ENCODE measurements at places on chromosomes 11 and 22.

GRCh38 chr11:65577756-65578109 is 1.9 kb downstream of the EHBP1L1 start:
- no peak for DNase-seq

- DNase-seq: no peak
Measured at GRCh38 chr22:28438183-28438768, 241.4 kb downstream of the TTC28 start.

- DNase-seq: peak; percentile 28
Measured at GRCh38 chr11:66494935-66495334, 14.7 kb downstream of the DPP3 start.

DNA sequence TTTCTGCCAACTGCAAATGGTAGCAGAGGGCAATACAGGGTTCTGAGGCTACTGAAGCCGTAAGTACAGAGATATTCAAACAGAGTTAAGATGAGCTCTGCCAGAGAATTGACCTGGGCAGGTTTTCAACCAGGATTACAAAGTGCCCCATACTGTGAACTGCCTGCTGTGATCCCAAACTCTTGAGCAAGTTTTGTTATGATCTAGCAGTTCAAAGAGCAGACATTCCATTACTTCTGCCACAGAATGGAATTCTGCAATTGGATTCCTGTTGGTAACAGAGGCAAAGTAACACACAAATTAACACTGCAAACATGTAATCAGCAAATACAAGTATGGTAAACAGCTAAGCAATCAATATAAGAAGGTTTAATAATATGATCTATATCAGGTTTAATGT is 31.2 kb downstream of the ALG9 start:
- peak; percentile 74 for DNase-seq

DNA sequence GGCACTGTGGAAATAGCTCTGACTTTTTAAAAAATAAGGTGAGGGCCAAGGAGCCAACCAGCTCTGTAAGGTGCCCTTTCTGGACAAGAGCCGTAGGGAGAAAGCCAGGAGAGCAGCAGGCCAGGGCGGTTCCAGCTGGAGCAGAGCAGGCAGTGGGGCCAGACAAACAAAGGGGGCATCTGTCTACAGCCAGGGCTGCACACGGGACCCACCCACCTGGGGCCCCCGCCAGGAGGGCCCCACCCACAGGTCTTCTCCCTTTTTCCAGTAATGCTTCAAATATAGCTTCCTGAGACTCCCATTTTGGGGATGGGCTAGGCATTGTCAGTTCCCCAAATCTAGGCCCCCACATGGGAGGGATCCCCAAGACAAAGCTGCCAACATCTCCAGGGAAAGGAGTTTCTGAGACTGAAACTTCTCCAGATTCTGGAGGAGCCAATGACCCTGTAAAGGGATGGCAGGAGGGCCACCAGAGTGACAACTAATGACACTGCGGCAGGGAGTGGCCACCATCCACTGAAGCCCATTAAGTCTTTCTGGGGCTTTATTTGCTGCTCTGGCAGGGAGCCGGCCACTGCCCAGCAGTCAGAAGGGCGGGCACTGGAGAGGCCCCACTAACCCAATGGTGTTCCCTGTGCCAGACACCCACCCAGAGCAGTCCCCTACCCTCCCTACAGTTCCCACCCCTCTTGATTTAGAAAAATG is 1.9 kb downstream of the ZFTA start:
- DNase-seq: no peak

DNA sequence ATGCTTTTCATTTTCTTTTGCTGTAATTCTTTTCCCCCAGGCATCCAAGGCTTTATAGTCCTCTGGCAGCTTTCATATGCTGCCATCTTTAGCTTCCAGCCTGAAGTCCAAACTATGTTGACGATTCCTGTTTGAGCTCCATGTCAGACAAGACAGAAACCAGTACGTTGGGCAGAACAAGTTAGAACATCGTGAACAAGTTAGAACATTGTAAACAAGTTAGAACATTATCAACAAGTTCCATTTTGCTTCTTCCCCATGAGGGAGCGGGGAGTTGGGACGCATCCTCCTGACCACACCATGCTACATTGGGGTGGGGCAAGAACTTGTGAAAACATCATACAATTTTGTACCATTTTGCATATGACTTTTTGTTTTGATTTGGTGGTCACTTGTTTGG is 23.9 kb downstream of the GLB1L2 start:
- DNase-seq: no peak

All from mesendoderm (in vitro differentiated cells).